Stimulated activated CD4-positive, alpha-beta T cell treated with anti-CD3 and anti-CD28 coated beads, Interleukin-2, amount 100 ng/mL, for 24 hours (primary cell): ENCODE measurements at places on chromosomes 7 and 10.

DNA sequence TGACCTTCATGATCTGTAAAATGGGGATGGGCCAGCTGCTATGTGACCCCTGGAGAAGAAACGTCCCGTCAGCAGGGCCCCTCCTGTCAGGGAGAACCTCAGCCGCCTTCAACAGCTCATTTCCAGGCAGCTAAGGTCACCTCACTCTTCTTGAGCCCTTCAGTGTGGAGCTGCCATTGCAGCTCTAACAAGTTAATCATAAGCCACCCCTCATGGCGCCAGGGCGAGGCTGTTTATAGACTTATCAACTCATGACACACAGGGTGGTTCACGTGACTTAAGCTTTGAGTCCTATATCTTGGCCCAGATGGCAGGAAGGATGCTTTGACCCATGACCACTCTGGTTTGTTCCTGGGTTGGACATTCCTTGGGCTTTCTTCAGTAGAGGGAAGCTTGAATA lies 315.1 kb downstream of the TNS3 start:
- no peak for DNase-seq

DNA sequence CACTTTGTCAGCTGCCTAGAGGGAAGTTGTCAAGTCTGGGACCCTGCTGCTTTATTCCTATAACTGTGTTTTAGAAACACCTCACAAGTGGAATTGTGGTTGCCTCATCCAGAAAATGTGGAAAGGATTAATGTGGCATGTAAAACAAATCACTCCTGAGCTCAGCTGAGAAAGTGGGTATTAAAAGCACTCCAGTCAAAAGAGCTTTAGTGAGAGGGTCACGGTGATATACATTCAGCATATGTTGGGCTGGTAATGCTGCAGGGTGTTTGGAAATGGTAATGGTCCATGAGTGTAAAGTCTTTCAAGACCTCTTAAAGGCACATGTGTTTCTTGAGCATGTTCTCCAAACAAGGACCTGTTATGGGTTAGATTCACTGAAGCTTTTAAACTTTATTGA lies 318.2 kb upstream of the MEOX2 start:
- no peak for DNase-seq

DNA sequence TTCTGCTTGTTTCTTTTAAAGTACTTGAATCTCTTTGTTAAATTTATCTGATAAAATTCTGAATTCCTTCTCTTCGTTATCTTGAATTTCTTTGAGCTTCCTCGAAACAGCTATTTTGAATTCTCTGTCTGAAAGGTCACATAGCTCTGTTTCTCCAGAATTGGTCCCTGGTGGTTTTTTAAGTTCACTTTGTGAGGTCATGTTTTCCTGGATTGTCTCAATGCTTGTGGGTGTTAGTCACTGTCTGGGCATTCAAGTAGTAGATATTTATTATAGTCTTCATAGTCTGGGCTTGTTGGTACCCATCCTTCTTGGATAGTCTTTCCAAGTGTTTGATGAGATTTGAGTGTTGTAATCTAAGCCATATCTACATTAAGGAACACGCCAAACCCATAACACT lies 1060.6 kb downstream of the LRMDA start:
- DNase-seq, result no peak

- peak; percentile 71 for DNase-seq
Measured at GRCh38 chr10:17430647-17431355, 23.6 kb downstream of the ST8SIA6 start.

DNA sequence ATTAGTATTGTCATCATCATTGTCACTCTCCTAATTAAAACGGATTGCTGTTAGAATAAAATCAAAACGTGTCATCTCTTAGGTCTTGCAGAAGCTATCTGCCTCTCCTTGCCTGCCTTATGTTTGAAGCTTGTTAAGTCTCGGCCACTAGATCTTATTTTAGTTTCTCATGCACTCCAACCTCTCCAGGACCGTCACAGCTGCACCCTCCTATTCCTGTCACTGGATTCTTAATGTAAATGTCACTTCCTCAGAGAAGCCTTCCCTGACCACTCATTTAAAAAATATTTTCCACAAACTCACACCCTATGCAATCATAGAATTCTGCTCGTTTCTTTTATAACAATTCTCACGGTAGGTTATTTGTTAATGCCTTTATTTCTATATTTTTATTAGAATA lies 103.9 kb upstream of the DKK1 start:
- no peak for DNase-seq

GRCh38 chr7:739983-740942 lies 13.2 kb upstream of the PRKAR1B start:
- no peak for DNase-seq
